Kidney (tissue), 22 donors: ENCODE measurements at places on chromosomes 4 and X. TPM values are rescaled to one million over a fixed set of nuclear protein-coding genes. Genes with fewer than 3 reads are reported as not detected.

DNA sequence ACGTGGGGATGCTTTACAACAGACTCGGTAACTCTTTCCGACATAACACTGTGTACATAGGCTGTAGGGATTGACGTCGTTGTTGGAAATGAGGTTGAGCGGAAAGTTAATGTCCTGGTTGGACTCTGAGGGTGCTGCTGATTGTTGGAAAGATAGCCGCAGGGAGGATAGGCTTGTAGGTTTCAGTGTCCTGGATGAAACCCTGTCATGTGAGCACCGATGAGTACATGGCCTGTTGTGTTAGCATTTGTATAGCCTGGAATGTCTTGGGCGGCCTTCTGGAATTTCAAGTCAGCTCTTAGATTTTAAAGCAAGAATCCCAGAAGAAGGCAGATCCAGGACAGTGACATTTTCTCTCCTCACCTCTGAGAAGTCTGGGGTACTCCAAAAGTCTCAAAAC, 63.3 kb downstream of the TBC1D14 start:
- no peak for DNase-seq
- H3K27ac ChIP-seq, result peak overlapping the region; percentile 64
- no peaks in the 10 kb centered on the region for H3K36me3 ChIP-seq
- no peaks in the 10 kb centered on the region for H3K4me1 ChIP-seq
- no peaks in the 10 kb centered on the region for H3K27me3 ChIP-seq
- no peak overlapping the region for H3K4me3 ChIP-seq

DNA sequence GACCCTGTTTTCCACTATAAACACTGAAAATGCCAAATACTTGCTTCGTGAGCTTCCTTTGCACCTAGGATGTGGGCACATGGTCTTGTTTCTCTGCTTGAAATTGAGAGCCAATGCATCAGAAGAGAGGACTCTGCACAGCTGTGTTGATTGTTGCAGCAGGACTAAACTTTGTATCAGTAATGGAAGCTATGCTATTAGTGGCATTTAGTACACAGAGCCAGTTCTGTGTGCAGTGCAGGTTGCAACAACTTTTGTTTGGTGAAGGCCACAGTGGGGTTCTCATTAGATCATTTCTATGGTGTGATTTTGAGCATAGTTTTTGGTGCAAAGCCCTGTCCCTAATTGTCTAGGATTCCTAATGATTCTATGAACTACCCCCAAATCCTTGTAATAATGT, 54.4 kb upstream of the ANKRD17 start:
- no peaks in the 10 kb centered on the region for H3K36me3 ChIP-seq
- H3K27me3 ChIP-seq, result no peaks in the 10 kb centered on the region
- H3K4me1 ChIP-seq, result no peaks in the 10 kb centered on the region
- no peak for DNase-seq
- H3K4me3 ChIP-seq, result no peak overlapping the region

DNA sequence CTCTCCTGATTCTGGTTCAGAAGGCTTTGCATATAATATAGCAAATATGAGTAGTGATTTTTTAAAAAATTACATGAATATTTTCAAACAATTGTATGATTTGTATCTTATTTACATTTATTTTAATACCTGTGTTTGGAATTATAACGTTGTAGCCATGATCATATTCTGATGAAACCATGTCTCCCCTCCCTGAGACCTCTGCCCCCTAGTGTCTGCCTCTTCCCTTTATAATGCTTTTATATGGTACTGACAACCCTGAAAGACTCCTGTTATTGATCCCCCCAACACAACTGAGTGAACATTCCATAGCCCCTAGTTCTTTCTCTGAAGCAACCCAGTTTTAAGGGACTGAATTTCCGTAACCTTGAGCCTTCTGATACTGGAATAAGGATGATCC, 187.4 kb downstream of the SOX3 start:
- H3K4me3 ChIP-seq, result no peak overlapping the region
- no peaks in the 10 kb centered on the region for H3K36me3 ChIP-seq
- H3K27ac ChIP-seq, result no peak overlapping the region
- no peaks in the 10 kb centered on the region for H3K4me1 ChIP-seq

GRCh38 chr4:124913237-124913636, 200.7 kb upstream of the ANKRD50 start:
- H3K27ac ChIP-seq, result no peak overlapping the region
- no peak overlapping the region for H3K4me3 ChIP-seq
- no peaks in the 10 kb centered on the region for H3K36me3 ChIP-seq

The DLG3 gene
- total RNA-seq, result 38.3 TPM

DNA sequence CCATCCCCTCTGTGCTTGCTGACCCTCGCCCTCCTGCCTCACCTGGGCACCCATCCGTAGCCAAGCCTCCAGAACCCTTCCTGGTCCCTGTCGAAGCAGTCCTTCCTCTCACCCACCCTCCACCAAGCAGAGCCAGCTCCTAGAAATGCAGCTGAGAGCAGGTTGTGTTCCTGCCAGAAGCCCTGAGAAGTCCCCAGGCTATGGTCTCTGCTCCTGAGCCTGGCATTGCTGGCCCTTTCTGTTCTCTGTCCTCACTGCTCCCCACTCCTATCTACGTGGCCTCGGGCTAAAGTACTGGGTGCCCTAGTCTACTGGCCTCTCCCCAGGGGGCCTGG, 2.1 kb upstream of the CPZ start:
- DNase-seq, result peak; percentile 22
- H3K4me3 ChIP-seq, result no peak overlapping the region
- no peaks in the 10 kb centered on the region for H3K36me3 ChIP-seq
- no peaks in the 10 kb centered on the region for H3K4me1 ChIP-seq
- H3K27ac ChIP-seq, result no peak overlapping the region
